ENCODE measurements at places on chromosomes 5 and 9.

DNA sequence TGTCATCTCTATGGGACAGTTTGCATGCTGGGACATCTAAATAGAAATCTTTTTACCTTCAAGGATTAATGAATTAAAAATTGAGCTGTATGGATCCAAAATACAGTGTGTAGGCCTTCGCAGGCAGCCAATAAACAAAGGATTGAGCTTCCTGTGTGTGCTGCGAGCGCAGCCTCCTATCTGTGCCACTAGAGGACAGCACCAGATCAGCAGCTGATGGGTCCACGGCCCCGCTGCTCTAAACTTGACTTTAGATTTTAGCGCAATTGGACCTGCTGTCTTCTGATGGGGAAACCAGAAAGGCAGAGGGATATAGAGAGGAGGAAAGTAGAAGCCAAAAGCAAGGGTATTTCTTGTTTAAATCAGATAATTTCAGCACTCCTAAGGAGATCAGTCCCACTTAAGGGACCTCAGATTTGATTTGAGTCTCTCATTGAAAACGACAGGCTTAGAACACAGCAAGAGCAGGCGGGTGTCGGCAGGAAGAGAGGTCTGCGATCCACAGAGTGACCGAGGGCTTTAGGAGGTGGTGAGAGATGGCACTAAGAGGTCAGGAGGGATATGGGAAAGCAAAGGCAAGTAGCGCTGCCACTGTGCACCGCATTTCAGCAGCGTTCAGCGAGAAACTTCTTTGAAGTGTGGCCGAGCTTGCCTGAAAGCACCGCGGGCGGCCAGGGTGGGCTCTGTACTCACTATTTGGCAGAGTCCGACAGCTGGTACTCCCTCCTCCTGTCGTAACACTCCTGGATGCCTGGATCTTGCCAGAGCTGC lies 214.3 kb downstream of the GNA14 start:
- peak; percentile 88 for DNase-seq

GRCh38 chr5:137497396-137498290 lies 1.5 kb downstream of the SPOCK1 start:
- peak; percentile 28 for DNase-seq

DNA sequence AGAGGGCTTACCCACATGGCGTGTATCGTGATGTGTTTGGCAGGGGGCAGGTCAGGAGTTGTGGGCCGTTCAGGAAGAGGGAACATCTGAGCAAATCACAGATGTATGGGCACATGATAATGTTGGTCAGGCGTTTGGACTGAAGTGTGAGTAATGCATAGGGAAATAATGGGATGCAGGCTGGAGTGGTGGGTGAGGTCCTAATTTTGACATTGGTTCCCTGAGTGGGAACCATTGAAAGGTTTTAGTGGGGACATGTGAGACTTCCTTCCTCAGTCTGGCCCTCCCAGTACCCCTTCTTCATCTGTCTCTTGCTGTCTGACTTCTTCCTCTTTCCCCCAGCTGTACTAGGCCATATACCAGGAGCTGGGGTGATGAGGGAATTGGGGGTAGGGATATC lies 7.6 kb downstream of the OTULIN start:
- no peak for DNase-seq

DNA sequence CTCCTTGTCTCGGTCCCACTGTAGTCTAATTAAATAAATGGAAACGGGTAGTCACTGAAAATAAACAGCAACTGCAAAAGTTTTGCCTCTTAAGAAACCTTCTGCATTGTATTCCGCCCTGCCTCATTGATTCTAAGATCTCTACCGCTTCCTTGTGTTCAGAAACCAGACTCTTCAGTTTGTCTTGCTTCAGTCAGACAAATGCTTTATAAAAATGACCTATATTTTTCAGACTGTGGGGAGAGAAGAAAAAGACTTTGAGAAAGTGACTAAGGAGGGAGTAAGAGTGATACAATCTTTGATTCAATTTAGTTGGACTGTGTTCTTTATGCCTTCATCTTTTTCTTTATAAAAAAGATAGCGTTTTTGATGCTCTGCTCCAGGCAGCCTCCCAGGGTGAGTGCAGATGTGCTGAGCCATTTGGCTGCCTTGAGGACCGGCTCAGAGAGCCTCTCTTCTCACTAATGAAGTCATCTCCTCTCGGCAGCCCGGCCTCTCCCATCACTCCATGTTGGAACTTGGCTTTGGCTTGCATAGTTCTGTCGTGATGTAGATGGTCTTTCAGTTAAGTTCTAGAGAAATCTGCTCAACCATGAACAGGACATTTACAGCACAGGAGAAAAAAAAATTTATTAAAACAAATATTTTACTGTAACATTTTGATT lies 4.0 kb upstream of the VCAN start:
- DNase-seq: peak; percentile 26

- DNase-seq: no peak
Observed at GRCh38 chr9:137751616-137752015, 126.0 kb upstream of the CACNA1B start.

- DNase-seq: no peak
Observed at GRCh38 chr9:69476797-69477196, 151.8 kb downstream of the ENTREP1 start.
